ENCODE measurements at places on chromosomes 5 and 9.

DNA sequence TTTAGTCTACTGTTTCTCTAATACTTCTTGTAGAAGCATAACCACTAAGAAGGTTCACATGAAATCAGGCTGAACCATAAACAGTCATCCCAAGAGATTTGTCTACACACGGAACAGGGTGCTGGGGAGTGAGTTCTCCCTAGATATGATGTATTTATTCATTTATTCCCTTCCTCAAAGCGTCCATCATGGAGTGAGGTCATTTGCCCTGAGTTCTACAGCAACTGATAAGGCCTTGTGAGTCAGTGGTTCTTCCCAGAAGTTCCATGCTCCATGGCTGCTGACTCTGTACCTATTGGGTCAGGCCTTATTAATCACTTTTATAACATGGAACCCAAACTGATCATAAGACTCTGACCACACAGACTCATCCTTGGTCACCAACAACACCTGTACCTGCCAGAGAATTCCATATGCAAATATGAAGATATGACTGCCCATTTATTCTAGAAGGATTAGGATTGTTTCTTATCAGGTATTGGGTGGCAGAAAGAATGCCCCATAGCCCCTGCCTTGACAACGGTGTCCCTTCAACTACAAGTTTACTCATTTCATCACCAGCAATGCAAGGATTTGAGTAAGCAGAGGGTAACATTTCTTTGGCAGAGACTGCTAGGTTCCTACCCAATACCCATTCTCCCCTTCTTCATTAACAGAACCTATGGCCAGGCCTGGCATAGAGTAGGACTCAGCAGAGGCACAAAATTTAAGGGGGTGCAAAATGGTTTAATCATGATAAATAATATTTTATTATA is 118.1 kb downstream of the LHFPL2 start:
- DNase-seq = no peak

- no peak for DNase-seq
Observed at GRCh38 chr9:128637656-128638055, 19.0 kb downstream of the DYNC2I2 start.

DNA sequence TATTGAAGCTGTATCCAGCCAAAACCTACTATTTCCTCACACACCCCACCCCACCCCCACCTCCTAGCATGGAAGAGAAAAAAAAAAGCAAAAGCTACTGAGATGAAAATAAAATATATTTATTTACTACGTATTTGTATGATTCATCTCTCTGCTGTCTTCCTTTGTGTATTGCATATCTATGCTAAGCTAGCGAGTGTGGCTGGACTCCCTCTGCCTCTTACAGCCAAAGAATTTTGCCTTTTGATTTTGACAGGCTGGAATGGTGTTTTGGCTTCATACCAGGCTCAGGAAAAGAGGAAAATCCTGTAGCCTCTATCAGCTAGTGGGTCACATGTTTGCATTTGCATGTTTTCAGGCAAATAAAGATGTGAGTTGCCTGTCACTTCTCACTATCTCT is 2.2 kb downstream of the ABLIM3 start:
- peak; percentile 50 for DNase-seq

DNA sequence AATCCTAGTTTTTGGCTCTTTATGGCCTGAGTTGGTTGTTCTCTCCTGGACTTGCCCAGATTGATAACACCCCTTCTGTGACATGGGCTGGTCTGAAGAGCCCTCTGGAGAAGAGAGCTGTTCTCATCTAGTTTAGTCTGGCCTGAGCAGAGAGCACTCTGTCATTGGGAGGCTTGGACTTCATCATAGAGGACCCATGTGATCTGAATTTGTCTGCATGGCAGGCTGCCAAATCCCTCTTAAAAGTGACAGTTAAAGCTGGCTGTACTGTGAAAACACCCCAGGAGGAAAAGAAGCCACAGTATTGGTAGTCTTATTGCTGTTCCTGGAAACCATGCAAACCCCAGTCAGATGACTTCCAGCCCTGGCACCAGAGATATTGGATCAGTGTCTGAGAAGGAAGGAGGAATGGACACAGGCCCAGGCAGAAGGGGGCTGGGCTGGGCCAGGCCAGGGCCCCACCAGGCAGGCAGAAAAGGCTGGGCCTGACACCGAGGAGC is 3.7 kb upstream of the WDR31 start:
- no peak for DNase-seq

- DNase-seq = no peak
Observed at GRCh38 chr5:125210242-125210947, 464.0 kb upstream of the ZNF608 start.

- DNase-seq = no peak
Observed at GRCh38 chr5:537098-537497, 12.8 kb upstream of the SLC9A3 start.

- no peak for DNase-seq
Observed at GRCh38 chr9:35828716-35829083, at the start of gene FAM221B. Gene FAM221B, minus strand, starts transcription at chr9:35828732. Its CDS starts 2,571 bp downstream, at chr9:35826161.

DNA sequence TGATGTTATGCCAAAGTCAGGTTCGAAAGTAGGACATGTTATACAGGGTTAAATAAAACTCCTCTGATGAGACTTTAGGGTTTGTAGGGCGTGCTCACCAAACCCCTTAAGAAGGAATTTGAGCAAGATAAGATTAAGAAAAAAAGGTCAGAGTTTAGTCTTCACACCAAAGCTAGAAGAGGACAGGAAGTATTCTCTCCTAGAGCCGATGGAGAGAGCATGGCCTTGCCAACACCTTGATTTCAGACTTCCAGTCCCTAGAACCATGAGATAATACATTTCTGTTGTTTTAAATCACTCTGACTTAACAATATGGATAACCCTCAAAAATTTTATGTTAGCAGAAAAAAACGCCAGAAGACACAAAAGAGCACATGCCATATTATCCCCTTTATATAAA is 16.3 kb upstream of the PLCXD3 start:
- no peak for DNase-seq

DNA sequence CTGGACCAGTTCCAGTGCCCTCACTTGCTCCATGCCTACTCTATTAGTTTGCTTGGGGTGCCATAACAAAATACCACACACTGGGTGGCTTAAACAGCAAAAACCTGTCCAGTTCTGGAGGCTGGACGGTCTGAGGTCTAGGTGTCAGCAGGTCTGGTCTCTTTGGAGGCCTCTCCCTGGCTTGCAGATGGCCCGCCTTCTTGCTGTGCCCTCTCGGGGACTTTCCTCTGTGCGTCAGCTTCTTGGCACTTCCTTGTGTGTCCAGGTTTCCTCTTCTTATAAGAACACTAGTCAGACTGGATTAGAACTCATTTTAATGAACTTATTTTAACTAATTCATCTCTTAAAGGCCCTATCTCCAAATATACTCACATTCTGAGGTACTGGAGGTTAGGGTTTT is 97.2 kb downstream of the CARTPT start:
- no peak for DNase-seq

GRCh38 chr5:39998518-39998917 is 573.7 kb upstream of the DAB2 start:
- no peak for DNase-seq

GRCh38 chr5:54902791-54903473 is 82.5 kb downstream of the ESM1 start:
- no peak for DNase-seq

DNA sequence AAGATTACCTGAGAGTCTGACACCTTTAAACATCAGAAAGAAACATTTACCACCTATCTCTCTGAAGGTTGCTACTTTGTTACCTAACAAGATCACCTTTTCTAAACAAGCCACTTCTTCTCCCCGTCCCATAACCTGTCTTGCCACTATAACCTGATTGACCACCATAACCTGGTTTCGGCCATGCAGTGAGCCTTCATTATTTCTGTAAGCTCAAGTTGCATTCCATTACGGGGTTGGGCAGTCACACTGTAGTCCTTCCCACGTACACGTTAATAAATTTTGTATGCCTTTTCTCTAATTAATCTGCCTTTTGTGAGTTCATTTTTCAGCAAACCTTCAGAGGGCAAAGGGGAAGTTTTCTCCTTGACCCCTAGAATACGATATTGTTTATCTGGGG is 28.0 kb upstream of the CCNG1 start:
- DNase-seq = no peak

- DNase-seq = no peak
Observed at GRCh38 chr5:95689680-95690079, 6.9 kb upstream of the SPATA9 start.

- DNase-seq = no peak
Observed at GRCh38 chr9:124458441-124458840, 8.2 kb downstream of the ADGRD2 start.

DNA sequence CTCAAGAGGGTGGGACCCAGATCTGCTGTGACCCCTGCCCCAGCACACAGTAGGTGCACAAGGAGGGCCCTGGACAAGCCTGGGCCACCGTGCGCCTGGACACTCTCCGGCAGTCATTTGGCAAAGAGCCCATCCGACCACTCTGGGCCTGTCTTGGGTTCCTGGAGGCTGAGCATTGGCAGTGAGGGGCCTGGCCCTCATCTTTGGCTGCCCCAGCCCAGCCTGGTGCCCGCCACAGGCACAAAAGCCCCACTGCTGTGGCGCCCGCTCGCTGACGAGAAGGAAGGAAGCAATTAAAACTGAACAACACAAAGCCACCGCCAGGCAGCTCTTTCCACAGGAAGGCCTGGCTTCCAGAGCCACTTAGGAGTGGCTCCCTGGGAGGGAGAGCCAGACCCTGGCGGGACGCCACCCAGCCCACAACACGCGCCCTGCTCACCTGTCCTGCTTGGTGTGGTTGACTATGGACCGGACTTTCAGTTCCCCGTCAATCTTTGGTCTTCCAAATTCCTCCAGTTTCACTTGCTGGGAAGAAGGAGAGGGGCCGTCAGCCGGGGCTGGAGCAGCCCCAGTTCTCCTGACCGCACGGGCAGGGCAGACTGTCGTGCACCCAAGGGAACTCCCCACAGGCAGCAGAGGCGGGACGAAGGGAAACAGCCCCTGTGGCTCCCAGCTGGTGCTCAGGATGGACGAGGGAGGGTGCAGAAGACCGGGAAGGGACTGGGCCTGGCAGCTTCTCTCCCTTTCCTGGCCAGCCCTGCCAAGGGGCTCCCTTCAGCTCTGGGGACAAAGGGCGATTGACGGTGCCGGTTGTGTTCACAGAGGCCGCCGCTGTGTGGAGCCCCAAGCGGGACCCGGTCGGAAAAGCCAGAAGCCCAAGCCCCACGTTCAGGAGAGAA is 50.9 kb upstream of the SARDH start:
- DNase-seq = no peak

GRCh38 chr5:105259581-105260217 is 1697.1 kb upstream of the NUDT12 start:
- no peak for DNase-seq

DNA sequence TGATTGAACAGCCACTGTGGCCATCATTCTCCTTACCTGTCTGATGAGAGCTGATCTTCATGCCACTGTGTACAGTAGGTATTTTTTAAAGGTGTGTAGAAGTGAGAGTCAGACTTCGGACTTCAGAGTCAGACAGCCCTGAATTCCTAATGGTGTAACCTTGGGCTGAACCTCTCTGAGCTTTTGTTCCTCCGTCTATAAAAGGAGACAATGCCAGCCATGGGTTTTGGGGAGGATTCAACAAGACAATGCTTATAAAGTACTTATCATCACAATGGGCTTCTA is 18.7 kb downstream of the GSN start:
- DNase-seq = no peak

GRCh38 chr5:80255811-80256712 is at the start of gene SERINC5:
Gene SERINC5, minus strand, starts transcription at chr5:80256048. Its CDS starts 126 bp downstream, at chr5:80255922.
- DNase-seq = no peak

GRCh38 chr5:151233616-151234085 is 9.8 kb upstream of the CCDC69 start:
- no peak for DNase-seq

- DNase-seq = no peak
Observed at GRCh38 chr5:157303667-157304327, 37.9 kb downstream of the CYFIP2 start.

- DNase-seq = no peak
Observed at GRCh38 chr5:10987925-10988504, 227.0 kb upstream of the DAP start.

DNA sequence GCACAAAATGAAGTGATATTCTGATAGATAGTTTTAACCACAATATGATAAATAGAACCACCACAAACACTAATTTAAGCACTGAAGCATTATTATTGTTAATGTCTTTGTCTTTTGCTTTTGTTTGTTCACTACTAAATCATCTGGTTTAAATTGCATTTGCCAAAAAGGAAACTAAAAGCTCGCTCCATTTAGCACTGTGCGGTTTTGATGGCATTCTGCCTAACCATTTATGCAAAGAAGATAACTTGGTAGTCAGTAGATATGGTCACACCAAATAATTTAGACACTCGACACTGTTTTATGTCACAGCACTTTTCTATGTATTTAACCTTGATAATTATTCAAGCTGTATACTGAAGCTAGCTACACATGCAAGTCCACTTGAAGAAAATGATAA is 849.8 kb upstream of the CDH6 start:
- DNase-seq = no peak

DNA sequence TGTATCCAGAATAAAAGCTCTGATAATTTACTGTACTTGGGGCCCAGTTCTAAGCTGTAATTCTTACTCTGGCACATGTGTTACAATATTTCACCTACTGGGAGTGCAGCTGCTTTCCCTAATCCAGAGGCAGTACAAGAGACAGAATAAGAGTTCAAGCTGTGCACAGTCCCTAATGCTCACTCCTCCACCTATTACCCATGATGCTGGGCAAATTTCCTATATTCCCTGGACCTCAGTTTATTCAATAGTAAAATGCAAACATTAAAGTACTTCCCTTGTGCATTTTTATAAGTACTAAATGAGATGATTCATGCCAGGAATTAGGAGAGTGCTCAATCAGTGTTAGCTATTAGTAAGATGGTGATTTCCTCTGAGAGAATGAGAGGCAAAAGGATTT is 28.0 kb upstream of the TAF11L2 start:
- DNase-seq = no peak

GRCh38 chr9:132726576-132727130 is 56.4 kb downstream of the GTF3C4 start:
- no peak for DNase-seq

DNA sequence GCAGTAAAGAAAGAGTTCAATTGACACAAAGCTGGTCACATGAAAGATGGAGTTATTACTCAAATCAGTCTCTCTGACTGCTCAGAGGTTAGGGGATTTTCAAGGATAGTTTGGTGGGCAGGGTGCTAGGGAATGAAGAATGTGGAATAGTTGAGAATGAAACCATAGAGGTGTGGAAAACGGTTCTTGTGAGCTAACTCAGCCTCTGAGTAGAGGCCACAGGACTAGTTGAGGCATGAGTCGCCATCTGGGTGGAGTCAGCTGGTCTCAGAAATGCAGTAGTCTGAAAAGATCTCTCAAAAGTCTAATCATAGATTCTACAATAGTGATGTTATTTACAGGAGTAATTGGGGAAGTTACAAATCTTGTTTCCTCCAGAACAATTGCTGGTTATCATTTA is 178.9 kb upstream of the SPEF2 start:
- no peak for DNase-seq

GRCh38 chr5:14407746-14408175 is 173.8 kb upstream of the OTULINL start:
- no peak for DNase-seq

GRCh38 chr5:4980201-4980600 is 159.9 kb upstream of the ADAMTS16 start:
- no peak for DNase-seq

DNA sequence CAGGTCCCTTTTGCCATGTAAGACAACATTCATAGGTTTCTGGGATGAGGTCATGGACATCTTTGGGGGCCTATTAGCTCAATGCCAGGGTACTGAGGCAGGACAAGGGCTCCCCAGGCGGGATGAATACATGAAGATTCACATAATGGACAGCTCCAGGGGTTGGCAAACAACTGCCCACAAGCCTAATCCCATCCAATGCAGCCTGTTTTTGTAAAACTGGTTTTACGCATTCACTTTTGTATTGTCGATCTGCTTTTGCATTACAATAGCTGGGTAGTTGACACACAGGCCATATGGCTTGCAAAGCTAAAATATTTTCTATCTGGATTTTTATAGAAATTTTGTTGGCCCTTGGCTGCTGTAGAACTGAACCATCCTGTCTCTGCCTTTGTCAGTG is 248.5 kb upstream of the PANK3 start:
- no peak for DNase-seq
